ENCODE measurements at places on chromosomes 2 and 18.

- no peak for DNase-seq
Measured at GRCh38 chr18:4024702-4025101, 430.4 kb downstream of the DLGAP1 start.

DNA sequence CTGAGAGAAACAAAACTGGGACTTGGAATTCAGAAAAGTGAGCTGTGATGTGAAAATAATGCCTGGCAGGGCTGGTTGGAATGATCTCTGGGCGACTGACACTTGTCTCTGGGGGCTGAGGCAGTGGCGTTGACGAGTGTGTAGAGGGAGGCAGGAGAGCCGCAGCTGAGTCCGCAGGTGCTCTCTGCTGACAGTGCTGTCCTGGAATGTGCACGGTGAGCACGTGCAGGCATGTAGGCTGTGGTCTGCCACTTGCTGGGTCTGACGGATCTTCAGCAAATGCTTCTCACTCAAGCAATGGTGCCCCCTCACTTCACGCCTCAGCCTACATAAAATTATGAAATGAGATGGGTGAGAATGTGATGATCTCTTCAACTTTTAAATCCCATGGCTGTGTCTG, 38.5 kb upstream of the ATP9B start:
- DNase-seq, result no peak

DNA sequence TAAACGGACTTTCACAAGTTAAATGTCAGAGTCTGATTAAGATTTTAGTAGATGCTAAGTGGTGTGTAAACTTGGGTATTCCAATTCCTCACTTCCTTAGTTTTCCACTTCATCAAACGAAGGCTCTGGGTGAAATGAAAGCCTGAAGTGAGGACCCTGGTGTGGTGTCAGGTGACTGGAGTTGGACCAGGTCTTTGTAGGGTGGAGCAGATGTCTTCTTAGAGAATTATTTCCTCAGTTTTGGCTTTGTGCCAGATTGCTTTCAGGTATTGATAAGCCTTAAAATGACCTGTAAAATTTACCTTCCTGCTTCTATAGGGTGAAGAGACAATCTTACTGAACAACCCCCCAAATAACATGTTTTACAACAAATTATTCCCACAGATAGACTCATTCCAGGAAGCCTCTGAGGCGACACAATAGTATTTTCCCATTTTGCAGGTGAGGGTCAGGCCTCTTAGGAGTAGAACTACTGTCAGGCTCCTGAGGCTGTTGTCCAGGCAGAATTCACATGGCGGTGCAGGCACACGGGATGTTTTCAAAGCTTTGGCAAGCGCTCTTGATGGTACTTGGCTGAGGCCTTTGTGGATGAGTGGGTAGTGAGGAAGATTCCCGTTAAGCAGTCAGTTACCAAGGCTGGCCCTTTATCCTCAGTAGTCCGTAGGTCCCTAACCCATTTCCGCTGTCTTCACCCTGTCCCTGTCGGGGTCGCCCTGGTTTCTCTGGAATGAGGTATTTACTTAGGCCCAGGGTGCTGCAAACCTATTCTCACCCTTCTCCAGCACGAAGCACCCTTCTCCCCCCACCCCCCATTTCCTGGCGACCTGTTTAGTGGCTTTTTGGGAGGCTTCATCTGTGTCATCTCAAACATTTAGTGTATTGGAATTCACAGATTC, 6.6 kb downstream of the RPS7 start:
- no peak for DNase-seq

DNA sequence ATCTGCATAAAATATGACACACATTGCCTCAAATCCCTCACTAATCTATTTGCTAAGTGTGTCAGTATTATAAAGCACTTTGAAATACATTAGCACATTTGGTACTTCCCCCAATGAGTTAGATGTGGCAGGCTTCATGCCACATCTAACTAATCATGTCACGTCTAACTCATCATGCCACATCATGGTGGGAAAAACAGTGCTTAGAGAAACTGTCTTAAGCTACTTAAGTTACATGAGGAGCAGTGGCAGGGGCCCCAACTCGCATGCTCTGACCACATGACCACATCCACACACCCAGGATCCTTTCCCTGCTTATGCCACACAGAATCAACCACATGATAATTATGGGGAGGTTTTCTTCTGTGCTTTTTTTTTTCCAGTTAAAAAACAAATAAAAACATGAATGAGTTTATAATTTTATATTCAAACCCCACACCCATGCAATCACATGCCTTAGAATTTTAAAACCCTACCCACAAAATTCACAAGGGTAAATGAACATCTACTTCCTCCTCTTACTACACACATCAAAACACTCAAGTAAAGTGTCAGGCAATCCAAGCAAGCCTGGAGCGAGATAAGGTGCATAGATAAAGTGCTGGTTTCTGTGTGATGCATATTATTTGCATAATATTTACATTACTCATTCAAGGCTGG, 1.6 kb downstream of the ABCA12 start:
- DNase-seq, result no peak

DNA sequence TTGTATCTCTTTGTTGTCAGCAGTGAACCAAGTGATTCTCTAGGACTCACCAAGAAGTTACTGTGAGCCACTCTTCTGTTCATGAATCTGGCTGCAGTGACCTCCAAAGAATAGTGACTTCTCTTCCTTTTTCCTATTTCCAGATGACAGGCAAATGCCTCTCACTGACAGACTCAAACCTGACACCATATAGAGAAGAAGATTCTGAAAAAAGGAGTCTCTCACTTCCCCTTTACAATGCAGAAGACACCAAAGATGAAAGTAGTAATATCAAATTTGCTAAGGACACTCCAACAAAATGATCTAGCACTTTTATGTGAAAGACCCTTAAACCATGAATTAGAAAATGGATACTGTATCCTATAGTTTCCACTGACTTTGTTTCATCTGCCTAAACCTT, 44.4 kb upstream of the SETBP1 start:
- no peak for DNase-seq

DNA sequence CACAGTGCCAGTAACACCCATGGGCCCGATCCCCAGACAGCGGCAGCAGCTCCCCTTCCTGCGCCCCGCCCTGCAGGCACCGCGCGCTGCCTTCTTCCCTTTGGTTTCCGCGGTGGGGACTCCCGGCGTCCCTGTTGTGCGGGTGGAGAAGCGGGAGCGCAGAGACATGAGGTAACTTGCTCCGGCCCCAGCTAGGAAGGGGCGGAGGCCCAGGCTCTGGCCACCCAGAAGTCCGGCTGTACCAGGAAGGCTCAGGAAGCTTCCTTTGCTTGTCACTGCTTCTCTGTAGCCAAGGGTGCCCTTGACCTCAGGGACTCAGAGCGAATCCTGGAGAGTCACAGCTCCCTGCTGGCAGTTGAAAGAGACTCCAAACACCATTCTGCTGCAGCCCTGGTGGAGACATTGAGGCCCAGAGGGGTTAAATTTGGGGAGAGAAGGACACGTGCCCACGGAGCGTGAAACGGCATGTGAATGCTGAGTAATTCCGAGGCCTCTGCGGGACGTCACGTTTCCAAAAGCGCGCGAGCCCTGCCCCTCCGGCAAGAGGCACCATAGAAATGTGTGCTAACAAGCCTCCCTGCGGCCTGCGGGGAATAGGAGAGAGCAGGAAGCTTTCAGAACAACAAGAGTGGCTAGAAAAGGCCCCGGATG, 6.7 kb upstream of the ADCY3 start:
- no peak for DNase-seq

- DNase-seq, result no peak
Measured at GRCh38 chr2:121177896-121178295, 107.1 kb downstream of the TFCP2L1 start.

- DNase-seq, result no peak
Measured at GRCh38 chr2:30332791-30333453, 101.6 kb downstream of the LBH start.

- peak; percentile 77 for DNase-seq
Measured at GRCh38 chr2:15636972-15637785, 45.5 kb downstream of the DDX1 start.

DNA sequence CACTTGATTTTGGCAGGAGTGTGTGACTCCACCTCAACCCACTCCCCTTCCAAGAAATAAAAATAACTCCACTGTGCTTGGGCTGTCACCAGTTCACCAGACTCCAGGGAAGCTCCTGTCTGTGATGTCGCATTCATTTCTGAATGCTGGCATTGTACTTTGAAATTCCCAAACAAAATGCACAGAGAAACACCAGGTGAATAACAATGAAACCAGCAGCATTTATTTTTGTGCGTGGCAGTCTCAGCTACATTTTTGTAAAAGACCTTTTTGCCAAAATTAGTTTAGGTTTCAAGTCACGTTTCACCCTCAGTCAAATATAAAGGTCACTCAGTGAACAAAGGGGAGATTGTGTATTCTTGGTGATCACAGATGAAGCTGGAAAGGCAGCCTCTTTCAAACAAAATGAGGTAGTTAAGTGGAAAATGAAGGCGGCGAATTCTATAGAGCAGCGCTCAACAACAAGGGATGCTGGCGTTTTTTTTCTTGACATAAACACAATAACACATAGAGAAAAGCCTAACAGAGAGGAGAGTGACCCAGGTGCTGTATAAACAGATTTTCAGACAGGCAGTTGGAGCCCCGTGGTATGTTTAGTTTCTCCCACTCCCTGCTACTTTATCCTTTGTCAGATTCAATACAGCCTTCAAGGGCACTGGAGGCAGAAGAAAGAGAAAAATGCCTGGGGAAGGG, 210.3 kb upstream of the GCFC2 start:
- DNase-seq, result no peak

DNA sequence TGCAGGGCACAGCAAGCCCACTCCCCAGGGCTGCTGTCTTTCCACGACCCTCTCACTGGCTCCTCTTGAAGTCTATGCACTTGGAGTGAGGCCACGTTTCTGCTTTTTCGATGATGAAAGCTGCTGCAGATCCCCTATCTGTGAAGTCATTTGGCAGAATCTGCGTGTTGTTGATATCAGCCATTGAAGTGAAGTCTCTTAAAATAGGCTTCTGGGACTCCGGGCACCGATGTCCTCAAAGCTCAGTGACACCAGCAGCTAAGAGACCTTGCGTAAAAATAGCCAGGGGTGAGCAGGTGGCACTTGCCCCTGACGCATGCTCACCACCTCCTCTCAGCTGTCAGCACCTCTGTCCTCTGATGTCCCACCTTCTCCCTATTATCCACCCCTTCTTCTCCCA, 89.4 kb upstream of the FHL2 start:
- no peak for DNase-seq

DNA sequence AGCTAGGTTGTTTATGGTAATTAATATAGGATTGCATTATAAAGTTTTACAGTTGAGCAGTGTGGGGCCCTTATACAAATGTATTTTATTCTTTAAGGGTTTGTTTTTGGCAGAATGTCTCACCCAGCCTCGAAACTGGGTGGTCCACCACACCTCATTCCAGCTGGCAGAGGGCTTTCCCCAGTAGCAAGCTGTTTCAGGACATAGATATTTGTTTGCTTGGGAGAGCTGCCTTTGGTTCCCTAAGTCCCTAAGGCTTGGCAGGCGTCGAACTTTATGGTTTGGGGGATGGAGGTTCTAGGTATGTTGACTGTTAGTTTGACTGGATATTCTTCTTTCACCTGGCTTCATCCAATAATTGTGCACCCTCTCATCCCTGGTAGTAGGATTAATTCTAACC, 205.9 kb downstream of the KCNS3 start:
- no peak for DNase-seq

- DNase-seq, result no peak
Measured at GRCh38 chr18:33472509-33472908, 32.0 kb upstream of the CCDC178 start.

GRCh38 chr18:24616653-24617052, 156.2 kb downstream of the HRH4 start:
- DNase-seq, result no peak

GRCh38 chr2:68258851-68259250, 6.5 kb upstream of the PPP3R1 start:
- DNase-seq, result no peak

DNA sequence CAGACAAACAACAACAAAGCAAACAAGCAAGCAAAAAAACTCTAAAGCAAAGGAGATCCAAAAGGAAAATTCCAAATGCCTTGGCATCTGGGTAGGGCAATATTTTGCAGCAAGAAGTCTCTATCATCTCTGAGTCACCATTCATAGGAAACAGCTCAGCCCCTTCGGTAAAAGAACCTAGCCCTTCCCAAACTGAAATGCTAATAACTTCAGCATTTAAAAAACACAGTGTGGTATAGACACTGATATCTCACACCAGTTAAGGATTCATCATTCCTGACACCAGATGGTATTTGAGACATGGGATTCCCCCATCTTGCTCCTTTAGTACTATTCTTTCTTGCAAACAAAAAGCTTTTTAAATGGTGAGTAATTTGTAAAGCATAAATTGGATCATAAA, 491.8 kb downstream of the TXNL1 start:
- DNase-seq, result no peak

DNA sequence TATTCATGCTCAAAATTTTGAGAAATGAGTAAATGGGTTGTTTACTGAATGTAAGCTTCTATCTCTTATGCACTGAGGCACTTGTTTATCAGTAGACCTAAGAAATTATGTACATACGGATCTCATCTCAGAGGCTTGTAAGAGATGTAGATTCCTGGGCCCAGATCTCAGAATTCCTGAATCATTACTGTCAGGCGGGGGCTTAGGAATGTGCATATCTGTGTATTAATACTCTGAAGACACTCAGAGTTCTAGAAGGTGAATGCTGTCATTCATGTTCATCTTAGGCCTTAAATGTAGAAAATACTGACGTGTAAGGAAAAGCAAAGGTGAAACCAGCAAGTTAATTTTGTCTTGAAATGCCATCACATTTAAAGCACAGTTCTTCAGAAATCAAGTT, 169.6 kb downstream of the FMNL2 start:
- no peak for DNase-seq

GRCh38 chr2:107006836-107007235, 120.9 kb upstream of the ST6GAL2 start:
- DNase-seq, result no peak

DNA sequence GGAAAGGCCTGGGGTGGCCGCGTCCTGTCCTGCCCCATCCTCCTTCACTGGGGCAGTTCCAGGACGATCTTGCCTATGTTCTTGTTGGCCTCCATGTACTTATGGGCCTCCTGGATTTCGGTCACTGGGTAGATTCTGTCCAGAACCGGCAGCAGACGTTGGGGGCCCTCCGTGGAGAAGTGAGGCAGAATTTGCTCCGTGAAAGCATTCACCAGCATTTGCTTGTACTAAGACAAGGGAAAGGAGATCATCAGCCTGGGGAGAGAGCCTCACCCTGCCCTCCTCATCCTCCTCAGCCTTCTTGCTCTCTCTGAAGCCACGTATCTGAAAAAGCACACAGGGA, 1.4 kb upstream of the SF3B6 start:
- DNase-seq, result no peak

- no peak for DNase-seq
Measured at GRCh38 chr2:36653967-36654694, 42.4 kb upstream of the VIT start.

DNA sequence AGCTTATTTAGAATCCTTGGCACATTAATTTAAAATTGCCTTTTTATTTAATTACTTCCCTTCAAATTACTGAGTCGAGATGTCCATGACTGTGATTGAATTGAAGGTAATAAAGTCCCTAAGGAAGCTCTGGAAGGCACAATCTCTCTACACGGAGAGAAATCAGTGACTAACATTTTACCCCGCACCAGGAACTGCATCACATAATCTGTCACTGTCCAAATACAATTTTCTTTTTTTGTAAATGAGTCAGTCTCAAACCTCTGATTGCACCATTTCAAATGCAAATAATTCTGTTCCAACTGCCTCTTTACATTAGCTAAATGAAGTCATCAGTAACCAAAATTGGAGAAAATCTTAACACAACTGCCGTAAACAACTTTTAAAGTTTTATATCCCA, 311.9 kb downstream of the CCDC178 start:
- DNase-seq, result no peak
